Activated T-cell treated with anti-CD3 and anti-CD28 coated beads for 4 hours (primary cell): ENCODE measurements at places on chromosomes 1 and 21.

- no peak for DNase-seq
Measured at GRCh38 chr1:96715482-96715881, 6.1 kb upstream of the PTBP2 start.

DNA sequence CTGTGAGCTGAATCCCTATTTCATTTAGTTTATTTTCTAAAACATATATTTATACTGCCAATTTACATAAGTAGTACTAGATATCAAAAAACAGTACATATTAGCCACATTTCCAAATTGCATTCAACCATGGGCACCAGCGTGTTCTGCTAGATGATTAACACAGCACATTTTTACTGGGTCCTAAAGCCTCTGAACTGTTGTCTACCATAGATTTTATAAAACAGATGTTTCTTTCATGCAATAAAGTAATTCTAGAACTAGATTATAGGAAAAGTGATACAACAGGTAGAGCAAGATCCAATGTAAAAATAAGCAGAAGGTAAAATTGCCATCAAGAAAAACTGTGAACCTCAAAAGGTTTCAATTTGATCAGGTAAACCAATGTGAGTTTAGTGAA lies 108.6 kb downstream of the FAF1 start:
- DNase-seq, result no peak

- DNase-seq, result no peak
Measured at GRCh38 chr1:23964235-23964668, 4.6 kb downstream of the PNRC2 start.

DNA sequence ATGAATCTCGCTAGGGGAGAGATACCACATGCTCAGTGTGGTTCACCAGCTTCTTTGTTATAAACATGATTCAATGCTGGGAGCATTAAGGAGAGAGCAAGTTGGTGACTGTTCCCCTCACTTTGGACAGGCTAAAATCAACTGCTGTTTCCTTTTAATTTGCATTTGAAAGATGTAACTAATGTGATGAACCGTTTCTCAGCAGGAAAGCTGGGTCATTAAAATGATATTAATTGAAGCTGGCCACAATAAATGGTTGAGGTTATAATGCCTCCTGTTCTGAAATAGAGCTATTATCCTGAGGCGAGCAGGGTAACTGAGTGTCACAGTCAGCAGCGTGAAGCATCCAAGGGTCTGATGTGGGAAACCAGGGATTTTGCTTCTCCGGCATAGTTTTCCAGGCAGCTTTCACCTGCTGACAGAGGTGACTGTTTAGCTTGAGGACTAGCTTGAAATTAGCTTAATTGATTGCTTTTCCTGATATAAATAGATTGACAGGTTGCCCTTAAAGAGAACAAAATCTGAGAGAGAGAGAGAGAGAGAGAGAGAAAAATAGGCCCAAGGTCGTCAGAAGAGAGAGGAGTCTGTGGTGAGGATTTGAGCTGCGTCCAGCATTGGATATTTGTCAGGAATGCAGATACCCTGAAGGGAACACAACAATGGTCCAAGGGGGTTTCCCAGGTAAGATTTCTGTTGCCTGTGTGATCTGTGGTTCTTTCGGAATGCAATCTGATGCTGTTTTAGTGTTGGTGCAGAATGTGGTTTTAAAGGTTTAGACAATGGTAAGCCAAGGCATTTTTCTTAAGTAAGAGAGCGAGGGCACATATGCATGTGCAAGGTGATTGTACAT lies 209.7 kb downstream of the PATJ start:
- no peak for DNase-seq

- no peak for DNase-seq
Measured at GRCh38 chr1:76891931-76892622, 24.8 kb downstream of the ST6GALNAC5 start.

DNA sequence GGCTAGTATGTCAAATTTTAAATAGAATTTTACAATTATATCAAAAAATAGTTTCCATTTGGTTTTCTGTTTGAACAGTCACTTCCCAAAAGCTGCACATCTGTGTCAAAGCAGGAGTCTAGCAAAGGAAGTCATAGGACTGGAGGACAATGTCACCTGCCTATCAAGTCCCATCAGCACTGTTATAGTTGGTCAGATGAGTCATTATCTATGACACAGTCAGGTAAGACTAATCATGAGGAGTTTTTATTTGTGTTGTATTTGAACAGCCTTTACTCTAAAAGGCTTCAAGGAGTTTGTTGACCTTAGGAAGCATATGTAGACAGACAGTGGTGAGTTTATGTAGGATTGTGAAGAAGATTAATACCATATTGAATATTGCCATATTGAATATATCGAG lies 74.2 kb upstream of the QSOX1 start:
- DNase-seq, result no peak

GRCh38 chr1:232105561-232105960 lies 479.0 kb downstream of the DISC1 start:
- DNase-seq, result no peak

DNA sequence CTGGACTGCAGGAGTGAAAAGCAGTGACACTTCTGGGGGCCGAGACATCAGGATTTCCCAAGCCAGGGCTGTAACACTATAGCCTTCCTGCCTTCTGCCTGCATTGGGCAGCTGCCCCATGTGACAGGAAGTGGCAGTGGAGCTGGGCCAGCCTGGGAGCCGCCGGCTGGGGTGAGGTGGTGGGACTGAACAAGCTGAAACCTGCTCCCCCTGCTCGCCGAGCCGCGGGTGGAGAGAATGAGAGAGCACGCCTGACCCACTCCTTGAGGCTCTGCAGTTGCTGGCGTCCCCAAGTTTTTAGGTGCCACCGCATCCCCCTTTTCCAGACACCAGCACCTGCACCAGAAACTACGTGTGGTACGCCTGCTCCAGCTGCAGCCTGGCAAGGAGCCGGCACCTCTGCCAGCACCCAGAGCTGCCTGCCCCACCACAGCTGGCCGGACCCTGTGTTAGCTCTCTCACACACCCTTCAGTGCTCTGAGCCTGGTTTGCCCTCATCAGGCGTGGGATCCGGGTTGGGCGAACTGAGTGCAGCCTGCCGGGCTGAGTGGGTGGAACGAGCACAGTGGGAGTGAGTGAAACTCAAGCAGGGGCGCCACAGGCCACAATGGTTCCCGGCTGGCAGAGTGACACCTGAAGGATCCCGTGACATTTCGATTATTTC lies 119.4 kb downstream of the AKT3 start:
- no peak for DNase-seq

DNA sequence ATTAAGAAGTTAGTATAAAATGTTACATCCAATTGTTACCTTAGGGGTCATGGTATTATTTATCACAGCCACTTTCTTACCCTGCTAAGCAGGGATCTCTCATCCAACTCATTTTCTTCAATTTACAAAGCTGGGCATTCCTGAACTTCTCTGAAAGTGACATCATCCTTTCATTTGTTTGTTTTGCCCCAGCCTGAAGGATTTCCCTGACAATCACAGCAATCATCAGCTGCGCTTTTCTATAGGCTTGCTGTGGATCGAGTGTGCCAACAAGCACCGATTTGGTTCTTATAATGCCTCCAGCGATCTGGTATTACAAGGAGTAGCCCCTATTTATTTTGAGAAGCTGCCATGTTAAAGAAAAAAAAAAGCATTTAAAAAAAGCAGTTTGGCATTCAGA lies 240.2 kb downstream of the USH2A start:
- DNase-seq, result no peak

DNA sequence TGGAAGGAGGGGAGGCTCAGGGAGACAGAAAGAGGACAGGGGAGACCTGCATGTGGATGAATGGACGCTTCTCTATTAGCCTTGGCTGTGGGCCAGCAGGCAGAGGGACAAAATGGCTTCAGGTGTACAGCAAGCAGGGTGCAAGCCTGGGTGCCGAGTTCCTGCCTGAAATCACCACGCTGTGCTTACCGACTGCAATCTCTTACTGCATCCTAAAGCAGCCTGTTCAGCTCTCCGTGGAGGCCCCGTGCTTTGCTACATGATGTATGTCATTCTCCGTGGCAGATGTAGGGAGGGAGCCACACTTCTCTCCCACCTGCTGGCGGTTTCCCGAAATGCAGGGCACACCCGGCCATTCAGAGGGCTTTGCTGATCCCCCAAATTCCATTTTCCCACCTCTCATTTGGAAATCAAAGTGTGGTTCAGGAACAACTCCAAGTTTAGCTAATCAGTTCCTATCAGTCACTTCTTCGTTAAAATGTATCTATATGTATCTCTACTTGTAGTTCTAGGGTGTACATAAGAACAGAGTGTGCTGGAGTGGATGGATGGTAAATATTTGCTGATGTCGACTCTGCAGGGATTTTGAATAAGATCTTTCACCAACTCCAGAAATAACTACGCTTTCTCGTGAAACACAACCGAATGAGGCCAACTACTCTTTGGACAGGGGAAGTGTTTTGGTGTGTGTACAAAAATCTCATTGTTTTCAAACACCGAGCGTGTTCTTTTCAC lies 122.3 kb upstream of the BACE2 start:
- no peak for DNase-seq

GRCh38 chr1:211920602-211921226 lies 90.2 kb upstream of the LPGAT1 start:
- DNase-seq, result no peak

- peak; percentile 72 for DNase-seq
Measured at GRCh38 chr1:28668191-28668955, at the start of gene GMEB1. Gene GMEB1, plus strand, starts transcription at chr1:28668784. Its CDS starts 14,829 bp downstream, at chr1:28683613.

DNA sequence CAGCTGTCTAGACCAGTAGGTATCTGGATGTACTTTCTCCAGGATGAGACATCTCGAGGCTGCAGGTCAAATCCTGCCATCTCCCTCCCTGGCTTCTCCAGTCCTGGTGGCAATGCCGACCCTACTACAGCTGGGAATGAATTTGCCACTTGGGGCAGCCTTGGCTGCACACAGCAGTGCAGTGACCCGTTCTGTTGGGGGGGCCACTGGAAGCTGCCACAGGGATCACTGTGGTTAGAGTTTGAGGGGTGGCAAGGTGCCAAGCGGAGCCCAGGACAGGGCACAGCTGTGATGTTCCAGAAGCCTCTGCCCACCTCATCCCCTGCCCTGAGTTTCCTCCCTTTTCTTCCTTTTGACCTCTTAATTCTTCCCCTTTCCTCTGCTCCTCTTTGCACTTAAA lies 17.1 kb downstream of the COL6A2 start:
- DNase-seq, result no peak

DNA sequence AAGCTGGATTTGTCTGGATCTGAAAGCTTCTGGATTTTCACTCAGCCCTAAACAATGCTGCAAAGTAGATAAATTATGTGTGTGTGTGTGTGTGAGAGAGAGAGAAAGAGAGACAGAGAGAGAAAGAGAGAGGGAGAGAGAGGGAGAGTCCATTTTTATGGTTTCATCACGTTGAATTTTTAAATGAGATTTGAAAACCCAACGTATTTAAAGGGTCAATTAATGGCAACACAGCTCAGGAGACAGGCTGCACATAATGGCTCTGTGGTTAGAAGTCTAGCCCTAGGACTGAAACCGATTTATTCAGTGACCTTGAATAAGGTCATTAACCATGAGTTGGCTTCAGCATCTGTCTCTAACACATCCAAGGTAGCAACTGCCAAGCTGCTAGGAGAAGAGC lies 35.3 kb upstream of the FMN2 start:
- DNase-seq, result no peak

GRCh38 chr1:242886137-242886536 lies 361.6 kb upstream of the PLD5 start:
- DNase-seq, result no peak

DNA sequence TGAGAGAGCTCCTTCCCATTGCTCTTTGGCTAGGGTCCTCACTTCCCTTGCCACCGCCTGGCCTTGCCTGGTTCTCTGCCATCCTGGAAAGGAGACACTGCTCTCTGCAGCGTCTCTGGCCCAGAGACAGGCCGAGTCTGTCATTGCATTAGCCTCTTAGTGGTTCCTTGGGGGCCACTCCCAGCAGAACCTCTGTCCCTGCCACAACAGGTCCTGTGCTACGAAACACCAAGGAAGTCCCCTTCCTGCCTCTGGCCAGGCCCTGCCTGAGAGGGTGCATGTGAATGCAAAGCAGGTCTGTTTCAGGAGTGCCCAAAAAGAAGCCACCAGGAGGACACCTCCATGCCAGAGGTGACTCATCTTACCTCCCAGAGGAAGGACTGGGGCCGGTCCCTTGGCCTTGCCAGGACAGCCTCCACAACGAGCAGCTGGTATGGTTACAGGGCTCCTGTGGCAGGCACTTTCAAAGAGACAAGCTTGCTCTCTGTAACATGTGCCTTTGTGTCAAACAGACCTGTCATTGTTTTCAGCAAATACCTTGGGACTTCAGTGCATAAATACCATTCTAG lies 59.6 kb downstream of the VPS26C start:
- no peak for DNase-seq

- DNase-seq, result no peak
Measured at GRCh38 chr1:53581476-53581875, 122.3 kb downstream of the DMRTB1 start.

DNA sequence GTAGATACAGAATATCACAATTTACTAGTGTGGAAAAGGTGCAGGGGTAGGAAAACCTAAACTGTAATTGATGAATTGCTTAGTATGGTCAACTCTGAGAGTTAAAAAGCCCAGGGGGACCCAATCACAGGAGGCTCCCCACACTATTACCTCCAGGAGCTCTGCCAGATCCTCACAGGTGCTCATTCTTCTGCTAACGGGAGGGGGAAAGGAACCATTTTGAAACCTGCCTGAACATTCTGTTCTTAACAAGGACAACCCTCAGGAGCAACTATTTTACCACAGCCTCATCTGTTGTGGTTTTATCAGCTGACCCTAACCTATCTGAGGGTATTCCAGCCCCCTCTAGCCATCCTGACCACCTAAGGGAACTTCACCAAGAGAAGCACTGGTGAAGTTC lies 19.1 kb downstream of the PDIK1L start:
- no peak for DNase-seq

GRCh38 chr1:169899519-169900217 lies 6.0 kb upstream of the SCYL3 start:
- DNase-seq, result no peak

- no peak for DNase-seq
Measured at GRCh38 chr1:179996099-179996498, 41.5 kb downstream of the CEP350 start.

DNA sequence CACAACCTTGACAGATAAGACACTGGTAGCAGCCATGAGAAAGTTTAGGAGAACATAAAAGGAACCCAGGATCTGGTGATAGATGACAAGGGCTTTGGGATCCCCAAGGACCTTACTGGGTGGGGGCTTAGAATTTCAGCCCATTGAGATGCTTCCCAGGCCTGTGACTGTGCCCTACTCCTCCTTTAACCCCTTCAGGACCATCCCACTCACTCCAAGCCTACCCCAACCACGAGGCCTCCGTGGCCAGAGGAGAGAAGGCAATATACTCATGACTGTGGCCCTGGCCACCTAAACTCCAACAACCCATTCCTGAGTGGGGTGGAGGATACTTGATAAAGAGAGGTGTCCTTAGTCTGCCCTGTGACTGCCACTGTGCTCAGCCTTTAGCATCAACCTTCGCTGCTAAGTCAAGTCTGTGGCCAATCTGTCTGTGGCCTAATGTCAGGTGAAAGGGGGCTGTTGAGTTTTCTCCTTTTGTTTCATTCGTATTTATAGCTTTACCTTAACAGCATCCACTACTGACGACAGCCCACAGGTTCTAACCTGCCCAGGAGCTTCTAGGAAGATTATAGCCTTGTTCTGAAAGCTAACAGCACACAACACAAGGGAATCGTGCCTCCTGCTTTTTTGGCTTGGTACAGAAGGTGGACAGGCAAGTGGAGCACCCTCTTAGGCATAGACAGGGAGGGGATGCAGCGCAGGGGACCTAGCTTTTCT lies 16.9 kb upstream of the BCAR3 start:
- no peak for DNase-seq
